Umbilical cord (tissue), 2 donors: ENCODE measurements at places on chromosomes 11 and 22.

DNA sequence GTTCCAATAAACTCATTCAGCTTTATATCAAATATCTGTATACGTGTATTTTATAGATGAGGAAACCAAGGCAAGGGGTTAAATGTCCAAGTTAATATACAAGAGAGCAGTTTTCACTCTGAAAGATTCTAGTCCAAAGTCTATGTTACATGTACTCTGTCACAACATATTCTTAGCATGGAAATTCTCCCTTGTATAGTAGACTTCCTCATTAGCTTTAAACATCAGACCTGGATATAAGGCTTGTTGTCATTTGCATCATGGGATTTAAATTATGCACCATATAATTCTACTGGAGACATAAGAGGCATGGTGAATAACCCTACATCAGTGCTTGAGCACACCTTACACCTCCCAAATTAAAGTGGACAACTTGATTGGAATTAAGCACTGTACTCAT, 681.9 kb upstream of the CCDC179 start:
- no peak for DNase-seq

- DNase-seq, result peak; percentile 35
Measured at GRCh38 chr11:2933375-2934020, 4.3 kb upstream of the PHLDA2 start.

DNA sequence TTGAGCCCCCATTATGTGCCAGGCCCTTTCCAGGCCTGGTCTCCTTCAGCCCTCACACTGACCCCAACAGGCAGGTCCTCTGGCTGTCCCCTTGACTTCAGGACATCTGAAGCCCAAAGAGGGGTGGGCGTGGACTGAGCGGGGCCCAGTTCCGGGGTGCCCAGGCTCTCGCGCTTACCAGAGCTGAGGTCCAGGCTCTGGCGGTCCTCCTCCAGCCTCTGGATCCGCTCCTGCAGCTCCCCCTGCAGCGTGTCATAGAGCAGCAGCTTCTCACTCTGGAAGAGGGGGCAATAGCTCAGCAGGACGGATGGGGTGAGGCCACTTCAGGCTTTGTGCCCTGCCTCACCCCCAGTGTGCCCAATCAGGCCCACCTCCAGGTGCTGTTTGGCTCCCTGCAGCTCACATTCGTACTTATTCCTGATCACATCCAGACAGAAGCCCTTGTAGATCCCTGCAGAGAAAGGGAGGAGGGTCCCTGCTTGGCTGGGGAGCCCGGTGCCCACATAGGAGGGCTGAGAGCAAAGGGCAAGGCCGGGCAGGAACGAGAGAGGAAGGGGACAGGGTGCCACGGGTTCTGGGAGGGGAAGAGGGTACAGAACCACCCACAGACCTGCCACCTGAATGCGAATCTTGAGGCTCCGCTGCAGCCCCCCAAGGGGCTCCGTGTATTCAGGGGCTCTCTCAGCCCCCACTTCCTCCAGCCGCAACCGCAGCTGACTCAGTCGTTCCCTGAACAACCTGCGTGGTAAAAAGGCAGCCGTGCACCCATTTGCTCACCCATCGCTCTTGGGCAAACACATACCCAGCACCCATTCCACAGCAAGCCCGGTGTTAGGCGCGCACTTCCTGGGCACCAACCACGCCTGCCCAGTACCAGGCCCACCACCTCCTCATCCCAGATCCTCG, 4.1 kb downstream of the BRMS1 start:
- DNase-seq, result no peak

GRCh38 chr11:66313321-66314185, 3.3 kb downstream of the CD248 start:
- DNase-seq, result no peak

- DNase-seq, result no peak
Measured at GRCh38 chr22:35177811-35178210, 79.5 kb upstream of the HMGXB4 start.
